ENCODE measurements at places on chromosomes 12 and 14.

DNA sequence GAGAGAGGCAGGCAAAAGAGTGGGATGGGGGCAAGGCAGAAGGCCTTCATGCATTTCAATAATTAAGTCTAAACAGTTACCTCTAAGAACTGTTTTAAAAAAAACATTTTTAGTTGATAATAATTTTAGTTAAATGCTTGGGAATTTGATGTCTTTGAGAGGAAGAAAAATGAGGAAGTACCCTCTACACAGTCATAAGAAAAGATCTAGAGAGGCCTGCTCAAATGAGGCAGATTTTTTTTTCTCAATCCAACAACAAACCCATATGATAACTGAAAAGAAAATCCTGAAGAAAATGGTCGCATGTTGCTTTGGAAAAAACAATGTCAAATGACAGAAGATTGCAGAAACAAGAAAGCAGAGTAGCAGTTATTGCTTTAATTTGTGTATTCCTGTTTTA is 25.6 kb downstream of the SINHCAF start:
- DNase-seq = no peak

GRCh38 chr12:88325076-88325815 is 183.1 kb downstream of the TMTC3 start:
- DNase-seq = no peak

DNA sequence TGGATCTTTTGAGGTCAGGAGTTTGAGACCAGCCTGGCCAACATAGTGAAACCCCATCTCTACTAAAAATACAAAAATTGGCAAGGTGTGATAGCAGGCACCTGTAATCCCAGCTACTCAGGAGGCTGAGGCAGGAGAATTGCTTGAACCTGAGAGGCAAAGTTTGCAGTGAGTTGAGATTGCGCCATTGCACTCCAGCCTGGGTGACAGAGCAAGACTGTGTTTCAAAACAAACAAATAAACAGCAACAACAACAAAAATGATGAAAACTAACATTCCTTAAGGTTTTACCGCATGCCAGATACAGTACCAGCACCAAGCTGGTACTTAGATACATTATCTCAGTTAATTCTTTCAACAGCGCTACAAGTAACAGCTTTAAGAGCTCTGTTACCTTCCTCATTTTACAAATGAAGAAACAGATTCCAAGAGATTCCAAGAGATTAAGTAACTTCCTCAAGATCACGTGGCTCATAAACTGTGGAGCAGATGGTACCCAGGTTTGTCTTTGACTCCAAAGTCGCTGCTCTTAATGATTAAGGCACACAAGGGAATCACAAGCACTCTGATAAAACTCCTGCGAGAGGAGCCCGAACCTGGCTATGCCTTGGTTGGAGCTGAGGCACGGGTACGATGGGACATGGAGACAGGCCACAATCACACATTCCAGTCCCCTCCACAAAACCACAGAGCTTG is 17.7 kb upstream of the PLEK2 start:
- no peak for DNase-seq

DNA sequence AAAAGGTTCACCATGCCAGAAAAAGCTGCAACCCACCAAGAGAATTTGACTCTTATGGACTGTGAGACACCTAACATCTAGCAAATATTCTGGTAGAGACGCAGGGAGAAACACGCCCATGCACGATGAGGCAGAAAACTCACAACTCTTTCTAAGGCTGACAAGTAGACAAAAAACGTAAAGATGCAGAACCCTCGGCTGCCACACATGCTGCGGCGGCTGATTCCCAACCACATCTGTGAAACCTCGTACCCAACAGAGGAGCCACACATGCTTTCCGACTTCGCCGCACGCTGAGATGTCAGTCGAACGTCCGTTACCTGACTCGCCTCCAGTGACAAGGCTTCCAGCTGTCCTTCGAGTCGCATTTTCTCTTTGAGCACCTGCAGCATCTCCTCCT is 21.8 kb downstream of the GOLGA3 start:
- peak; percentile 16 for DNase-seq

- no peak for DNase-seq
Observed at GRCh38 chr14:72024043-72024407, 91.8 kb downstream of the RGS6 start.

DNA sequence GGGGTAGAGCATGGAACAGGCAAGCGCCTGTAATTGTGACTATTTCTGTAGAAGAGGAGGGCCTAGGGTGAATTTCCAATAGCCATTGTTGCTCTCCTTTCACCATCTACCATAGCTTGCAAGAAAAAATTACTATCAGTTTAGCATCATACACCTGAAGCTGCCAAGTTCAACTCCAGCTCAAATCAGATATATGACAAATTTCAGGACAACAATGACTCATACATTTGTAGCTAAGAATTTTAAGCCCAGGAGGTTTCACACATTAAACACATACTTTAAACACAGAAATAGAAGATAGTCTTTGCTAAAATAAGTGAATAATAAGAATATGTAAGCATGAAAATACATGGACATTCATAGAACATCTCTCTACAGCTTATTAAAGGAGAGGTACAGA is 17.6 kb upstream of the G2E3 start:
- DNase-seq = no peak

DNA sequence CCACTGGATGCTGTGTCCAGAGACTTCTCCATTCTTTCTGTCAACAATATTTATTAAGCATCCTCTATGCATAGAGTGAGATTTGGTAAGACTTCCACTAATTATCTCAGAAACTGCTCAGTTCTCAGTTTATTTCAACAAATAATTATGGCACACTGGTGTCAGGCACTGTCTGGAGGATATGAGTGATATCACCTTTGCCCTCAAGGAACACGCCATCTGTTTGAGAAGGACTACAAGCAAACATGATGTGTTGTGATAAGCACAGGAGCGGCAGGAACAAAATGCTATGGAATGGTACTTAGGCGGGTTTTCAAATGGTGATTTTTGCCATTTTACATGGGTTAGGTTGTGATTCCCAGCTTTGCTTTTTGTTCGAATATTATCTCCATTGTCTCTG is 229.2 kb downstream of the DPF3 start:
- no peak for DNase-seq

GRCh38 chr12:24822121-24822899 is 126.6 kb downstream of the BCAT1 start:
- no peak for DNase-seq

- no peak for DNase-seq
Observed at GRCh38 chr12:101430456-101430855, 22.9 kb upstream of the ARL1 start.

DNA sequence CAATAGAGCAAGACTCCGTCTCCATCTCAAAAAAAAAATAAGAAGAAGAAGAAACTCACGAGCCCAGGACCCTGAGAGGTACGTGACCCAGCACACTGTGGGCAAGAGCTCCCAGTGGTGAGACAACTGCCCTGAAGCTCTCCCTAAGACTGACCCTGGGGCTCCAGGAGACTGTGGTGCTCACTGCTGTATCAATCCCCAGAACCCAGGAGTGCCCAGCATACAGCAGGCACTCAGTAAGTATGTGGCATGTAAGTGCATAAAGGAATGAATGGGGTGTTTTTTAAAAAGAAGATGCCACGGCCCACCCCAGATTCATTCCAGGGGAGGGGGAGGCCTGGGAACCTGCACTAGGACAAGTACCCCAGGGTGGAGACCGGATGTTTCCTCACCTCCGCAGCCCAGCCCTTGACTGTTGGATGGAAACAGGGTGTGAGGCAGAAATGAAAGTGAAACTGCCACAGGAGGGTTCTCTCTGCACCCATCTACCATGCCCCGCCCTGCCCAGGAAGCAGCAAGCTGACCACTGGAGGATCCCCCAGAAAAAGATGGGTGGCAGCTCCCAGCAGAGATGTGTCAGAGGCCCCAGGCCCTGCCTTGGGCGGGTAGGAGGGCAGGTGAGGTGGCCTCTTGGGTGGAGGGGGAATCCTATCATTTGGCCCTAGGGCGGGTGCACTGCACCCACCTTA is 12.2 kb downstream of the ITPK1 start:
- peak; percentile 28 for DNase-seq

GRCh38 chr12:14394317-14395073 is 29.0 kb downstream of the ATF7IP start:
- no peak for DNase-seq

- DNase-seq = no peak
Observed at GRCh38 chr12:304805-305204, 42.2 kb upstream of the SLC6A13 start.
